ENCODE measurements at places on chromosomes 16 and 17.

DNA sequence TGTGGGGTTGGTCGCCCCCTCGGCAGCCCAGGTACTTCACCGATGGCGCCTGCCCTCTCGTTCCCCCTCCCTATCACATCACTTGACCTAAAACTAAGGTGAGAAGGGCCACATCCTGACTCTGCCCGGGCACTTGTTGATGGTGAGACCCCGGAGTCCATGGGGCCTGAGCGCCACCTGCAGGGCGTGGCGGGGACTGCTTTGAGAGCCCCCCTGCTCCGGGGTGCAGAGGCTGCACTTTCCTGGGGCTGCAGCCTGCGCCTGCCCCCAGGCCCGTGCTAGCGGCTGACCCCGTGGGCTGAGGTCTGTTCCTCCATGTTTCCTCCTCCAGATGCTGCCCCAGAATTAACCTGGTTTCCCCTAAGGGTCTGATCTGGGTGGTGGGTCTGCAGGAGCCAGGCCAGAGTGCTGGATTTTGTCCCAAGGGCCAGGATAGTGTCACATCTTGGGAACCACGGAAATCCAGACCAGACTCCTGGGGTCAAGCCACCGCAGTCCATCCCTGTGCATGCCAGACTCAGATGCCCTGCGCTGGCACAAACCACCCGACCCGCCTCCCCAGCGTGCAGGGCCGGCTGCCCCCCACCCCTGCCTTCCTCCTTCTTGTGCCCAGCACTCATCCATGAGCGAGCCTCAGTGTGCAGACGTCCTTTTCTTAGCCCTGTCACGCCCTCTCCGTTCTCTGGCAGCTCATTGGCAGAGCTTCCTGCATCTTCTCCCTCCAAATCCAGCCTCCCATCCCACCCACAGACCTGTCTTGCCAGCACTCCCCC, 2.7 kb downstream of the NDUFAF8 start:
- DNase-seq: peak; percentile 41

GRCh38 chr16:70573451-70574121, 50.0 kb downstream of the SF3B3 start:
- peak; percentile 93 for DNase-seq

GRCh38 chr17:72223866-72224291, 103.1 kb downstream of the SOX9 start:
- DNase-seq: no peak

GRCh38 chr16:55513616-55514015, 4.7 kb downstream of the LPCAT2 start:
- DNase-seq: no peak

DNA sequence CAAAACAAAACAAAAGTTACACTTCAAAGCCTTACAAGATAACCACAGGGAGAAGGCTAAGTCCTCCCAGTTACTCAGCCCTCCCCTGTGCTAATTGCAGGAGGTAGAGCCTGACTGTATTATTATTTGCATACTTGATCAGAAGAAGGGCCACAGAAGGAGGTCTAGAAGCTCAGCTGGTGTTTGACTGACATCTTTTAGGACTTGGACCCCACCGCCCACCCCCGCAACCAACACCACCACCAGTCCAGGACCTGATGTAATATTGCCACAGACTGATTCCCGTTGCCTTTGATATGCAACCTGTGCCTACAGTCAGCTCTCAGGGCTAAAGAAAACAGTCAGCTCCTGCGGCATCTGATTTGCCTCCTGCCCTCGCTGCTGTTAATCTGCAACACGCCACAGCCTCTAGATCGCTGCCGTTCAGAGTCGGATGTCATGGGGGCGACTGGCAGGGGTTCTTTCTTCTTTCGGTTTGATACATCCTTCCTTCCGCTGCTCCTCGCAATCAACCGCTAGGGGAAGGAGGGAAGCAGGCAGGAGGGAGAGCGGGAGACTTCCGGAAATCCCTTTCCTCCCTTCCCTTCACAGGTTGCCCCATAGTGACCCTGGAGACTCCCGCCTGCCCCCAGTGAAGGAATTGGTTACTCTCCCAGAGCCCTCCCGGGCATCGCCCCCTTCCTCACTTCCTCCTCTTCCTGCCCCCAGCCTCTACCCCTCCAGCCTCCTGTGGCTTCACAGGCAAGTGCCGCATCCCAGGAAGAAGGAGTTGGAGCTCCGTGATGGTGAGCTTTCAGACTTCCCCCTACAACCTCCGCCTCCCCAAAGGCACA, 90.5 kb upstream of the SOX9 start:
- peak; percentile 18 for DNase-seq

- peak; percentile 56 for DNase-seq
Observed at GRCh38 chr17:37239690-37240334, 136.0 kb upstream of the C17orf78 start.

- DNase-seq: no peak
Observed at GRCh38 chr17:37083456-37083855, 134.7 kb downstream of the AATF start.

- peak; percentile 66 for DNase-seq
Observed at GRCh38 chr17:32659419-32659842, 172.6 kb downstream of the CDK5R1 start.

DNA sequence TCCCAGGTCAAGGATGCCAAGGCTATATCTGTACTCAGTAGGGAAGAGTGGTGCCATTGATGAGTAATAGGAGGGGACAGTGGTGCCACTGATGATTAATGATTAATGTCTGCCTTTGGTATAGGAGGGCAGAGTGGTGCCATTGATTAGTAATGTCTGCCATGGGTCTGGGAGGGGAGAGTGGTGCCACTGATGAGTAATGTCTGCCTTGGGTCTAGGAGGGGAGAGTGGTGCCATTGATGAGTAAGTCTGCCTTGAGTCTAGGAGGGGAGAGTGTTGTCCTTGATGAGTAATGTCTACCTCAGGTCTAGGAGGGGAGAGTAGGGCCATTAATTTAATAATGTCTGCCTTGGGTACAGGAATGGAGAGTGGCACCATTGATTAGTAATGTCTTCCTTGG, 507.8 kb upstream of the EEF2KMT start:
- no peak for DNase-seq

- DNase-seq: no peak
Observed at GRCh38 chr17:9001559-9001958, 19.8 kb upstream of the NTN1 start.

- no peak for DNase-seq
Observed at GRCh38 chr17:18241229-18241871, 15.9 kb downstream of the LLGL1 start.

DNA sequence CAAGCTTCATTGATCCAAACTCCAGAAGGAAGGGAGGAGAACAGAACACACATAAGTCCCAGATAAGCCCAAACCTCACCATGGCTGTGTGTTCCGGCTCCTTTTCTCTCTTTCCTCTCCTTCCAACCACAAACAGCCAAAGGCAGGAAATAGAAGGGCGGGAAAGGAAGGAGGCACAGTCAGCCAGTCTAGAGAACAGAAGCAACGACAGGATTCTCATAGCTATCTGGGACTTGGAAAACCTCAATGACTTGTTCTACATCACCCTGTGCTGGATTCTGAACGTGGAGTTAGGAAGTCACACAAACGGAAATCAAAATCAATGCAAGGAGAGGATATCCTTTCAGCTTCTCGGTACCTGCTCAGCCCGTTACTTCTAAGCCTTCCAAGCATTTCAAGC, 9.0 kb downstream of the CRK start:
- DNase-seq: no peak

GRCh38 chr16:20916942-20917341, 16.4 kb downstream of the LYRM1 start:
- DNase-seq: no peak

DNA sequence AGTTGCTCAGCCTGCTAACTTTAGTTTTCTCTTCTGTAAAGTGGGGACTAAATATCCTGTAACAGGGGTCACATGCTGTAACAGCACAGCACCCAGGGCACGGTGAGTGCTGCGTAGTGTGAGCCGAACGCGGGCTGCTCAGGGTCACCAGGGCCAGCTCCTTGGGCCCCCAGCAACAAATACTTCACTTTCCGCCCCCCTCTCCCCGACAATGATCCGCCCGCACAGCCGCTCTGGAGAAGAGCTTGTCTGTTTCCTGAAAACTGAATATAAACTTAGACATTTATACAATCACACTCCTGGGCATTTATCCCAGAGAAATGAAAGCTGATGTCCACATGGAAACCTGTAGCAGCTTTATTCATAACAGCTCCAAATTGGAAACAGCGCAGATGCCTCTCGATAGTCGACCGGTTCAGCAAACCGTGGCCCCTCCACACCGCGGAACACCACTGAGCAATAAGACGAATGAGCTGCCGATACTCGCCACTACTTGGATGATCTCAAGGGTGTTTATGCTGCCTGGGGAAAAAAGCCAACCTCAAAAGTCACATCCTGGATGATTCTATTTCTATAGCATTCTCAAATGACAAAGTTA, 267.2 kb downstream of the PARN start:
- peak; percentile 80 for DNase-seq

DNA sequence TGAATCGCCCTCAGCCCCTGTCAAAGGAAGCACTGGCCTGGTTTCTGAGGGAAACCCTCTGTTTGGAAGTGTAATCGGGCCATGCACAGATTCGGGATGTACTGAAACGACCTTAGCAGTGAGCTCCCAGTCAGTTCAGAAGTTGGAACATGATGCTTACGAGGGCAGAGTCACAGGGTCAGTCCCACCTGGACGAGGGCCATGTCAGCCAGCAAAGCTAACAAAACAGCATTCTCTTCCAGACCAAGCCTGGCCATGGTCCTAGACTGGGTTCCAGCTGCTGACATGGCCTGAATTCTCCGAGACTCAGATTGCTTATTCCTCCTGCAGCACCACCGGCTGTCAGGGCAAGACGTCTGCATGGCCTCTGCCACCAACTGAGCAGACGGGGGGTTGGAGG, 192.2 kb upstream of the WSCD1 start:
- no peak for DNase-seq

GRCh38 chr17:4559966-4560365, 411 bp downstream of the GGT6 start:
- DNase-seq: no peak

DNA sequence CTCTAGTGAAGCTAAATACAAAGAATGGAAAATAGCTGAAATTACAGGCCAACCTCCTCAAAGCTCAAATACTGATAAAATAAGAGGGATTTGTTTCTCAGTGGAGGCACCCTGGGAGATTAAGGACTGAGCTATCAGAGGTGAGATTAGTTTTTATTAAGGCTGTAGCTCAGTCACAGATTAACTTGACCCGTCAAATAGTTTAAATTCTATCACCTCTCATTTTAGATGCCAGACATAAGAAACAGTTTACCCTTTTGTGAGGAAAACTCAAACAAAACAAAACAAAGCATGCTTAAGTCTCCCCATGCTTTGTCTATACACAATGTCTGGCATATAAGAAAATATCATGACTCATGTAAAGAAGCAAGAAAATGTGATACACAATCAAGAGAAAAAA, 208.3 kb upstream of the PMFBP1 start:
- DNase-seq: no peak

- DNase-seq: no peak
Observed at GRCh38 chr17:63125987-63126386, 160.0 kb downstream of the TANC2 start.

- DNase-seq: peak; percentile 8
Observed at GRCh38 chr16:47905771-47906170, 250.0 kb downstream of the ABCC12 start.

- peak; percentile 18 for DNase-seq
Observed at GRCh38 chr16:2753733-2754020, 1.2 kb downstream of the SRRM2 start.

DNA sequence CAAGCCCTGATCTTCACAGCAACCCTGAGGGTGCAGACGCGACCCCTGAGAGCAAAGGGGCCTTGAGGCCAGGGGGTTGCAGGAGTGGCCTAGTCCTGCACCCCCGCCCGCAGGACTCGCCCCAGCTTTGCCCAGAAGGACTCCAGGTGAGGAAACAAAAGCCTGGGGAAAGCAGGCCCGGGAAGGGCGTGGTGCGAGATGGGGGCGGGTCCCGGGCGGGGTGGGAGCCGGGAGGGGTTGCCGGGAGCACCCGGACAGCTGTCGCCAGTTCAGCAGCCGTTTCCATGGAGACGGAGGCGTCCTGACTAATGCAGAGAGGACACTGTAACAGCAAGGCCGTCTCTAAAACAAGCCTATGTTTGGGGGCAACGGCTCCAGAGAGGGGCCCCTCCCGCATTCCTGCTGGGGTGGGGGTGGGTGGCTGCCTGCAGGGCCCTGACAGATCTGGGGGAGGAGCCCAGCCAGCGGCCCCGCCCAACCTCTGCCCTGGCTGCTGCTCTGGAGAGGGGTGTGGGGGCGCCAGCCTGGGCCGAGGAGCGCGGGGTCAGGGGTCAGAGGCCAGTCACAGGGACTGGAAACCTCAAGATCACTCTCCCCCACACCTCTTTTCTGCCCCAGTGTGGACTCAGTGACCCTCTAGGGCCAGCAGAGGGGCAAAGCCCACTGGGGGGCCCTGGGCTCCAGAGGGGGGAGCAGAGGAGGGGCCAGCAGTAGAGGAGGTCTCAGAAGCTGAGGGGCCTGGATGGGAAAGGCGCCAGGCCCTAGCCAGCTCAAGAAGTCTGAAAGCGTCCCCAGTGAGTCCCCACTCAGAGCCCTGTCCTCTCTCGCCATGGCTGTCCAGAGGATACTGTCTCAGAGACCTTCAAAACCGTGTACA, 3.1 kb upstream of the TPPP3 start:
- peak; percentile 69 for DNase-seq

DNA sequence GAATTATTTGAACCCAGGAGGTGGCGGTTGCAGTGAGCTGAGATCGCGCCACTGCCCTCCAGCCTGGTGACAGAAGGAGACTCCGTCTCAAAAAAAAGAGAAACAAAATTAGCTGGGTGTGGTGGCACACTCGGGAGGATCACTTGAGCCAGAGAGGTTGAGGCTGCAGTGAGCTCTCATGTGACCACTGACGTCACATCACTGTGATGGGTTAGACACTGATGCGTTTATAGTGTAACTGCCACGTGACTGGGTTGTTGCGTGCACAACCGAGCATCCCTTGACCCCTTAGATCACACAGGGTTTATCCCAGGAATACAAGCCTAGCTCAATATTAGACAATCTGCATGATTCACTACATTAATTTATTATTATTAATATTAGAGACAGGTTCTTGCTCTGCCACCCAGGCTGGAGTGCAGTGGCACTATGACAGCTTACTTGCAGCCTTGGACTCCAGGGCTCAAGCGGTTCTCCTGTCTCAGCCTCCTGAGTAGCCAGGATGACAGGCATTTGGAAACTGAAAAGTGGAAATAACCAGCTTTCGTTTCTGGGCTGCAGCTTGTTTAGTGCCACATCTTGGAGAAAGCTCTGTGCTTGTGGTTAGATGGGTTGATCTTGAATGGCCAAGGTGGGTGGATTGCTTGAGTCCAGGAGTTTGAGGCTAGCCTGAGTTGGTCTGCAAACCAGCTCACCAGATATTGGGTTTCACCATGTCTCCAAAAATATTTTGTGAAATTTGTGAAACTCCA, 26.4 kb upstream of the ABR start:
- no peak for DNase-seq

DNA sequence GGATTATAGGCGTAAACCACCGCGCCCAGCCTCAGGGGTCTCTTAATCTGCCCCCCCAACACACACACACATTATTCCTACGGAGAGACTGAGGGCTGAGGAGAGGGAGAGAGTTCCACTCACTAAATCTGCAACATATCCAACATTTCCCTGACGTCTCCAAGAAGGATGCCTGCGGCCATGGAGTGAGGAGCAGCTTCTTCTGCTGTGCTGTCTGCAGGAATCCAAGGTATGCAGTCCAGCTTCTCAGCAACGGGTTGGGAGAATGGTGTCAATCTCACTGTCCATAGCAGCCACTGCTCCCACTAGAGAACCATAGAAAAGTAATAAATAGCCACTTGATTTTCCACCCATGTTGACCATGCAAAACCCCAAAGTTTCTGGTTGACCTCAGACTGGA, 5.1 kb upstream of the PLXDC1 start:
- DNase-seq: no peak
